Glutamatergic neuron (in vitro differentiated cells): ENCODE measurements at places on chromosomes 5 and 9.

DNA sequence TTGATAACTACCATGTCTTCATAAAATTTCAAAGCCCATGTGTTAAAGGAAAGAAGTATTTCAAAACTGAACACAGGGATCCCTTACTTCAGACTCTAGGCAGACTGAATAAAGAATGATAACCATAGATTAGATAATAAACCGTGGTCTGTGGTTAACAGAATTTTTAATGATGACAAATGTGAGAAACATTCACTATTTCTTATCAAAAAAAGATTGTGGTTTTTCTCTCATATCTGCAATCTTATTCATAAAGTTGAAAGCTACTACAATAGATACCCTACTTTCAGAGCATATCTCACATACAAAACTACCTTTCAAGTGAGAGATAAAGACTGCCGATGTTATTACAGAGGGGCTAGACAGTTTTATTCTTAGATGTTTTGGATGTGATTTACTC is 816.8 kb upstream of the DMAC1 start:
- no peaks in the 10 kb centered on the region for H3K27me3 ChIP-seq
- peaks cover 15% of the 10 kb centered on the region for H3K4me1 ChIP-seq
- no peak overlapping the region for H3K27ac ChIP-seq
- no peaks in the 10 kb centered on the region for H3K36me3 ChIP-seq
- DNase-seq = no peak

GRCh38 chr5:144644317-144644716 is 473.6 kb downstream of the KCTD16 start:
- no peak for DNase-seq
- no peak overlapping the region for H3K27ac ChIP-seq
- H3K4me3 ChIP-seq = no peak overlapping the region
- H3K36me3 ChIP-seq = no peaks in the 10 kb centered on the region

GRCh38 chr9:87864915-87865314 is 17.8 kb upstream of the SPATA31E1 start:
- H3K4me3 ChIP-seq = no peak overlapping the region
- H3K27ac ChIP-seq = no peak overlapping the region
- peaks cover 27% of the 10 kb centered on the region for H3K36me3 ChIP-seq
- peaks cover 7% of the 10 kb centered on the region for H3K27me3 ChIP-seq

- peaks cover 11% of the 10 kb centered on the region for H3K27me3 ChIP-seq
- peak overlapping the region; percentile 60 for H3K4me3 ChIP-seq
- DNase-seq = no peak
- no peaks in the 10 kb centered on the region for H3K36me3 ChIP-seq
- H3K27ac ChIP-seq = peak overlapping the region; percentile 0
Observed at GRCh38 chr5:14417792-14418765, 163.5 kb upstream of the OTULINL start.

DNA sequence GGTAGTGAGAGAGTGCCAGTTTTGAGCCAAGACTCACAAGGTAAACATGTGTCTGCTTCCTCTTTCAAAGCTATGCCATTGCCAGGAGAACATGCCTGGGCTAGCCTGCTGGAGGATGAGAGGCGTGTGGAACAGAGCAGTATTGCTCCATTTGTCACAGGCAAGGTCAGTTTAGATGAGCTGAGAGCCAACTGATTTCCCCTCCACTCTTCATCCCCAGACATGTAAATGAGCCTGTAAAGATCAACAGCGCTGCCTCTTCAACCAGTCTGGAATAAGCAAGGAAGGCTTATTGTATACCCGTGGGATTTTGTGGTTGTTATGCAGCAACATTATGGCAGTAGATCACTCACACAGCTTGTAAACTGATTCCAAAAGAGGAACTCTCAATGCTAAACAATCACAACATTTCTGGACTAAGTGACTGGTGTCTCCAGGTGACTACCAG is 8.2 kb upstream of the GDNF start:
- no peaks in the 10 kb centered on the region for H3K36me3 ChIP-seq
- H3K4me1 ChIP-seq = peaks cover 20% of the 10 kb centered on the region
- peak overlapping the region; percentile 36 for H3K27ac ChIP-seq
- peaks cover 2% of the 10 kb centered on the region for H3K27me3 ChIP-seq
- DNase-seq = no peak
- peak overlapping the region; percentile 17 for H3K4me3 ChIP-seq

GRCh38 chr9:114745108-114745848 is 60.6 kb downstream of the TNFSF15 start:
- H3K27ac ChIP-seq = no peak overlapping the region
- H3K4me1 ChIP-seq = no peaks in the 10 kb centered on the region
- H3K27me3 ChIP-seq = no peaks in the 10 kb centered on the region
- no peaks in the 10 kb centered on the region for H3K36me3 ChIP-seq
- DNase-seq = no peak

- H3K27me3 ChIP-seq = no peaks in the 10 kb centered on the region
- DNase-seq = no peak
- no peak overlapping the region for H3K27ac ChIP-seq
- H3K4me1 ChIP-seq = peaks cover 2% of the 10 kb centered on the region
- H3K4me3 ChIP-seq = no peak overlapping the region
- no peaks in the 10 kb centered on the region for H3K36me3 ChIP-seq
Observed at GRCh38 chr9:34465468-34465867, 6.9 kb downstream of the DNAI1 start.

GRCh38 chr5:170168002-170168401 is 62.3 kb downstream of the FOXI1 start:
- no peak overlapping the region for H3K27ac ChIP-seq
- no peaks in the 10 kb centered on the region for H3K36me3 ChIP-seq
- H3K4me1 ChIP-seq = peaks cover 4% of the 10 kb centered on the region

DNA sequence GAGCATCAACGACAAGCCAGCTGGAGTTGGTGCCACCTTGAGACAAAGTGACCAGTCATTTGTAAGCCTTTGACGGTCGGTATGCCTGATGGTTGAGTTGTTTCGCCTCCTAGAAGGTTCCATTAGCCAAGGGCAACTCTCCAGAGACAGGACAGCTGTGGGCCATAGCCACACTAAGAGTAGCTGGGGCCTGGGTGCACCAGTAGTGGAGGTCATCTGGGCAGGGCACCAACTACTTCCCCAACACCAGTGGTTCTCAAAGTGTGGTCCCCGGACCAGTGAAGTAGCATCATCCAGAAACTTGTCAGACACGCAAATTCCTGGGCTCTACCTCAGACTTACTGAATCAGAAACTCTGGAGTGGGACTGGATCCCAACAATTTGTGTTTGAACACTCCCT is 217.5 kb upstream of the TAS2R1 start:
- no peak overlapping the region for H3K27ac ChIP-seq
- H3K27me3 ChIP-seq = peaks cover 1% of the 10 kb centered on the region
- no peak for DNase-seq
- no peaks in the 10 kb centered on the region for H3K4me1 ChIP-seq
- H3K36me3 ChIP-seq = peaks cover 6% of the 10 kb centered on the region
- no peak overlapping the region for H3K4me3 ChIP-seq

GRCh38 chr9:90288275-90288639 is 354.4 kb downstream of the DIRAS2 start:
- H3K27ac ChIP-seq = no peak overlapping the region

DNA sequence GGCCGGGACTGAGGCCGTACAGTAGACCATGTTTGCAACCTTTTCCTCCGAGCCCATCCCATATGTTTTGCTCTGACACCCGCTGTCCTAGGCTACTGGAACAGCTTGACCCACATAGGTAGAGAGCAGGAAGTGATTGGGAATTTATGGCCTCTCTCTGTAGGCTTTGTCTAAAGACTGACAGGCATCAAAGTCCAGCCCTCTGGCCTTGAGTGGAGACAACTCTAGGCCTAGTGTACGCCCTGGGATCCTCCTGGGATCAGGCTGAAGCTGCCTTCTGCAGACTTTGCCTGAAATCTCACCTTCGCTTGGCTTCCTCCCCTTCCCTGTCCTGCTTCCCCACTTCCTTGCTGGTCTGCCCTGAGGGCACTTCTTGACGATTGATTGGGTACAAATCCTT is 13.6 kb upstream of the AKNA start:
- H3K27me3 ChIP-seq = peaks cover 3% of the 10 kb centered on the region
- no peak overlapping the region for H3K27ac ChIP-seq
- no peak for DNase-seq

DNA sequence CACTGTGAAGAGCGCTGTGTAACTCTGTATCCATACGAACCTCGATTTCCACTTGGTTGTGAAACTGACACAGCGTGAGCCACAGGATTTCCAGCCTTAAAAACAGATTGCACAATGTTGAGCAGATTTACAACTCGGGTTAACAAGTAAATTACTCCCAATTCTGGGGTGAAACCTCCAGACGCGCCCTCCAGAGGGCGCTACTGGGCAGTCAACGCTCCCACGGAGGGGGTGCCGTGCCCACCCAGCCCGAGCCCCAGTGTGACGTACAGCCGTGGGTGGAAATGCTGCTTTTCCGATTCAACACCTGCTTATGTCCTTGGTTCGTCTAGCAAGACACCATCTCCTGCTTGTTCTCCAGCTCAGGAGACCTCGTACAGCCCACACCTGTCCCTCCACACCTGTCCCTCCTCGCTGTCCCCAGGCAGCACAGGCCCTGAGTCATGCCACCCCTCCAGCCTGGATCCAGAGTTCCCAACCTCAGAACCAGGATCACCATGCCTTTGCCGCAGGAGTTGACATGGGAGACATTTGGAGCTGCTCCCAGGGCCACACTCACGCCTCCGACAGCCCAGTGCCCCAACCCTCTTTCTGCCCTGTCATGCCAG is 34.4 kb upstream of the SLC6A3 start:
- H3K27ac ChIP-seq = no peak overlapping the region
- peaks cover 4% of the 10 kb centered on the region for H3K4me1 ChIP-seq
- DNase-seq = peak; percentile 58
- no peak overlapping the region for H3K4me3 ChIP-seq

DNA sequence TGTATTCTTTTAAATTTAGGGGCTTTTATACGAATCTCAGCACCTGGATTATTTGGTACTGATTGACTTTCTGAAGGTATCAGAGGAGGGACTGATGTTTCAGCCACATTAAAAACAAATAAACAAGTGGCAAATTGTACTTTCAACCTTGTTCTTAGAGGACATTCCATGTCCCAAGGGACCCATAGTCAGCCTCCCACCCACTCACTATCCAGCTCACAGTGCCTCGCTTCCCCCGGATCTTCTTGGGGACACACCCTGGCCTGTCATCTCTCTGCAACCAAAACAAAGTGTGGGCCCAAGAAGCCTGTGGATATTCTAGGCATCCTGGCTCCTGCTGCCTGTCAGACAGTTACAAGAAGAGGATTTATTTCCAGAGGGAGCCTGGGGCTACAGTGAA is 8.8 kb upstream of the BOD1 start:
- H3K4me3 ChIP-seq = no peak overlapping the region
- H3K4me1 ChIP-seq = peaks cover 21% of the 10 kb centered on the region
- H3K36me3 ChIP-seq = no peaks in the 10 kb centered on the region
- no peak overlapping the region for H3K27ac ChIP-seq
- no peaks in the 10 kb centered on the region for H3K27me3 ChIP-seq
- no peak for DNase-seq

DNA sequence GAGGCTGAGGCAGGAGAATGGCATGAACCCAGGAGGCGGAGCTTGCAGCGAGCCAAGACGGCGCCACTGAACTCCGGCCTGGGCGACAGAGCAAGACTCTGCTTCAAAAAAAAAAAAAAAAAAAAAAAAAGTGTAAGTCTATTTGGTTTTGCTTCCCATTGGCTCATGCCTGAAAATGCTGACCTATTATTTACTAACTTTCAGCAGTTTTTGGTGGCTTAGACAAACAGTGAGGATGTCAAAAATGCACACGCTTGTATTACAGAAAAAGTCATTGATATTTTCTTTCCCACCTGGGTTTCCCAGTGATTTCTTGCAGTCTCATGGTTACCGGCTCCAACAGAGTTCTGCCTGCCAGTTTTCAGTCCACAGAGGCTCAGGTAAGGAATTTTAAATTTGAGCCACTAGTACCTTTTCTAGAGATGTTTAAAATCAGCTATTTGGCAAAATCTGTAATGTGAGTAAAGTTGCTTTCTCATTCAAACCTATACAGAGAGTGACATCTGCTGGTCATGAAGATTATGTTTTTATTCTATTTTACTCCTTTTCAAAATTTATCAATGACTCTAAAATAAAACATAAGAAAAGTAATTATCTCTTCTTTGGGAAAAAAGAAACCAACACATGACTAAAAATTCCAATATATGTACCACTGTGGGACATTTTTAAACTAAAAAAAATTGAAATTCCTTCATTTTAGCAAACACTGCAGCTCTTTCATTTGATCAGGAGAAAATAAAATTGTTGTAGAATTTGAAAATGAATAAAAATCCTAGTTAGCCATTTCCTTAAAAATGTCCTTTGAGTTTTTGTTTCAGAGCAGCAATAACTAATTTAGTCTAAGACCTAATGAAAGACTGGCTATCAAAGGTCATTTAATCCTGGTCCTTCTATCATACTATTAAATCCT is 8.8 kb downstream of the FAM200C start:
- H3K4me3 ChIP-seq = no peak overlapping the region
- no peak overlapping the region for H3K27ac ChIP-seq
- peaks cover 20% of the 10 kb centered on the region for H3K36me3 ChIP-seq
- peaks cover 7% of the 10 kb centered on the region for H3K4me1 ChIP-seq

DNA sequence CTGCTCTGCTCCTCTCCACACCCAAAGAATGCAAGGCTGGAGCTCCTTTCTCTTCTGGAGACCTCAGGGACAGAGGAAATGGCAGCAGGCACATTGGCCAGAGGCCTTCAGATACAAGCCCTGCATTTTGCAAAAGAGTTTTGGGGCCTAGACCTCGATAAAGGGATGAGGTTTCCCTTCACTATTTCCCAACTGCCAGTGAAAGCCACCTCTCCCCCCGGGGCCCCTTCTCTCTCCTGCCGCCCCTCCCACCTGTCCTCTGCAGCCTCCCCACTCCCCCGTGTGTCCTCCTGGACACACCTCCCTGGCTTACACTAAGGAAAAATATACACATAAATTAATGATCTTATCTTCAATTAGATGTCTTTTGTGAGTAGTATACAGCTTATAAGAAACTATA is 21.3 kb upstream of the LMNB1 start:
- DNase-seq = no peak
- peaks cover 10% of the 10 kb centered on the region for H3K4me1 ChIP-seq
- H3K36me3 ChIP-seq = no peaks in the 10 kb centered on the region
- no peak overlapping the region for H3K4me3 ChIP-seq
- H3K27ac ChIP-seq = no peak overlapping the region

GRCh38 chr9:123120953-123121352 is 87.5 kb downstream of the GPR21 start:
- H3K27ac ChIP-seq = no peak overlapping the region
- H3K4me1 ChIP-seq = peaks cover 8% of the 10 kb centered on the region
- peaks cover 5% of the 10 kb centered on the region for H3K36me3 ChIP-seq
- no peak for DNase-seq
- no peaks in the 10 kb centered on the region for H3K27me3 ChIP-seq

GRCh38 chr9:17782430-17783149 is 203.7 kb downstream of the SH3GL2 start:
- DNase-seq = no peak
- no peaks in the 10 kb centered on the region for H3K27me3 ChIP-seq
- peaks cover 7% of the 10 kb centered on the region for H3K36me3 ChIP-seq
- no peaks in the 10 kb centered on the region for H3K4me1 ChIP-seq

GRCh38 chr9:128094166-128094949 is 26.3 kb downstream of the SLC25A25 start:
- DNase-seq = peak; percentile 78
- H3K27me3 ChIP-seq = peaks cover 9% of the 10 kb centered on the region
- peak overlapping the region; percentile 88 for H3K27ac ChIP-seq

GRCh38 chr9:82682431-82682830 is 380.5 kb downstream of the RASEF start:
- no peak for DNase-seq
- no peaks in the 10 kb centered on the region for H3K36me3 ChIP-seq
- no peak overlapping the region for H3K27ac ChIP-seq
- peaks cover 2% of the 10 kb centered on the region for H3K27me3 ChIP-seq
- H3K4me3 ChIP-seq = no peak overlapping the region
- H3K4me1 ChIP-seq = peaks cover 30% of the 10 kb centered on the region
